Stimulated activated CD8-positive, alpha-beta memory T cell treated with anti-CD3 and anti-CD28 coated beads, Interleukin-12 subunit alpha, Interleukin-12 subunit beta, amount 100 ng/mL, for 1 hour (primary cell): ENCODE measurements at places on chromosomes 4 and X.

DNA sequence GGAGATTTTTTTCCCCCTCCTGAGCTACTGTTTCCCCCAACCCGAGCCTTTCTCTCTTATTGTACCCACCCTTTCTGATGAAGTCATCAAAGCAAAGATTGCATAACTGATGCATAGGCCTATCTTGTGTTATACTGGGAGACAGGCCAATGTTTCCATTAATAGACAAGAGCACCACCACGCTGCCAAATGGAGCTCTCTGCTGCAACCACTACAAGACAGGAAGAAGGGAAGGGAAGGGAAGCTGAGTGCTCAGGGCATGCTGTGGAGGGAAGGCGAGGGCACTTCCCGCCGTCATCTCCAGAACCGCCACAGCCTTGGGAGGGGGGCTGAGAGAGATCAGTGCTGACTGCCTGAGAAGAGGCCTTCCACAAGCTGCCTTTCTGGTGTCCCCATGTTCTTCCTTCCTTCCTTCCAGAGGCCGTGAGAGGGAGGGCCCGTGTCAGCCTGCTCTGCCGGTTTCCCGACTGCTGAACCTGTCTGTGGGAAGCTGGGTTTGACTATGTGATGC lies 75.0 kb downstream of the MGST2 start:
- no peak for DNase-seq

DNA sequence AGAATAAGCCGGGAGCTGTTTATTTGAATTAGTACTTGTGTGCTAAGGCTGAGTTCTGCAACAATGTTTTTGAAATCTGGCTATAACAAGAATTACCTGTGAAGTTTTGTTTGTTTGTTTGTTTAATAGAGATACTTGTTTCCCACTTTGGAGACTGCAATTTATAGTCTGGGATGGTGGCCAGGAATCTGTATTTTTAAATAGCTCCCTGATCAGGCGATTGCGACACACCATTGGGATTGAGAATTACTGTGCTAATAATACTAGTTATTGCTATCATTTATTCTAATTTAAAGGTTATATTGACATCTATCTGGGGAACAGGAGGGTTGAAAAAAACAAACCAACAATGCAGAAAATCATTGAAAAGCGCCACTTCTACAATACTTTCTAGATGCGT lies 951.6 kb upstream of the TENM3 start:
- DNase-seq = no peak

DNA sequence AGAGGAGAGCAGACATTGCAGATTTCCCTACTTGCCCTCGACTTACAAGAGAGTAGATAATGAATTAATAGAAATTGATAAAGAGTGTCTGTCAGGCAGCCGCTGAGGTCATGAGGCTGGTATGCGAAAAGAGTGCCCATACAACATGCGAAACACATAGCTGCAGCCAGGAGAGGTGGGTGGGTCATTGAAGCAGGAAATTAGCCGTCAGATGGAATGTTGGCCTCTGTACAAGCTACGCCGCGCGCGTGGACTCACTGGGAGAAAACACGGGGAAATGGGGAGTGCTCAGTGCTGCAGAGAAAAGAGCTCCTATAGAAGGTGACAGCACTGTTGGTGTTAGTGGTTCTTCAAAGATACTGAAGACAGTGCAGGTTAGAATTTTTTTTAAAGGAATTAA lies 125.1 kb downstream of the RAPGEF2 start:
- no peak for DNase-seq

GRCh38 chr4:117529401-117529800 lies 444.0 kb upstream of the TRAM1L1 start:
- no peak for DNase-seq

DNA sequence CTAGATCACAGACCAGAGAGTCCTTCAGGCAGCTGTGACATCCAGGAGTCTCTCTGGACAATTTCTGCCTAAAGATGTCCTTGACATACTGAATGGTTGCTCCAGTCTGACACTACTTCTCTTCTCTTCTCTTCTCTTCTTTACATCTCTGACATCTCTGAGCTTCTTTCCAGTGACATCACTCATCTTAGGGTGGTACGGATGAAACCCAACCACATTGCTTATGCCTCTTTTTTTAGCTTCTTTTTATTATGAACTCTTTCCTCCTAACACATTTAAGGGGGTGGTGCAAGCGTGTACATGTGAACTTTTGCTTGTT lies 39.4 kb upstream of the IRF2 start:
- no peak for DNase-seq

DNA sequence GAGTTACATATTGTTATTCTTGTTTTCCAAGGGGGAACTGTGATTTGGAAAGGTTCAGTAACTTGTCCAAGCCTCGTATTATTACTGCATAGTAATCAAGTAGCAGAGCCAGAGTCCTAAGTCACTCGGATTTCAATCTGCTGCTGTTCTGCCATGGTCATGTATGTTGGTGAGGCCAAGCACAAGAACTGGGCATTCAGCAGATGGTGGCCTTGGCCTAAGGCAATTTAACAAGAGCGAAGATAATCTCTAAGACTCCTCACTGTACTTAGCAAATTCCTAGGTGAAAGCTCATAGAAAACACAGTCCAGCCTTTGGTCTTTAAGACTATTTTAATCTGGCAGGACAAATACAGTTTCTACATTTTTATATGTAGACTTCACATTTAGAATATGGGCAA lies 64.8 kb downstream of the NDST3 start:
- no peak for DNase-seq

DNA sequence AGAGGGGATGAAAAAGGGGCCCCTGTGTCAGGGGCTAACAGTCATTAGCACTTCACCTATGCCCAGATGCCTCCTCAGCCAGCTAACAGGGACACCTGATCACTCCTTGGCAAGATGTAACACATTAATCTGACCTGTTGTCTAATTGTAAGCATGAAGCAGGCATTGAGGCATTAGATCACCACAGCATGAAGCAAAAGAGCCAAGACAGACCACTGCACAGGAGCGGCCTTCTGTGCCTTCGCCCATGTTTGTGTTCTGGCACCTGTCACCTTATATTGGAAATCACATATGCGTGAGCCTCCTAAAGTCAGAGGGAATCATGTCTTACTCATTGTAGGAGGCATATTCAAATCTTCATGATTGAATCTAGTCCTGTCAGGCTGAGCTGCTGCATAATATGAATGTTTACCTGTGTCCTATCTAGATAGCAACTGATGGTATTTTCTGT lies 48.4 kb downstream of the PTTG2 start:
- DNase-seq = no peak
